Panc1 (cell line): ENCODE measurements at places on chromosomes 2 and 18. TPM values are rescaled to one million over a fixed set of nuclear protein-coding genes. Genes with fewer than 3 reads are reported as not detected.

DNA sequence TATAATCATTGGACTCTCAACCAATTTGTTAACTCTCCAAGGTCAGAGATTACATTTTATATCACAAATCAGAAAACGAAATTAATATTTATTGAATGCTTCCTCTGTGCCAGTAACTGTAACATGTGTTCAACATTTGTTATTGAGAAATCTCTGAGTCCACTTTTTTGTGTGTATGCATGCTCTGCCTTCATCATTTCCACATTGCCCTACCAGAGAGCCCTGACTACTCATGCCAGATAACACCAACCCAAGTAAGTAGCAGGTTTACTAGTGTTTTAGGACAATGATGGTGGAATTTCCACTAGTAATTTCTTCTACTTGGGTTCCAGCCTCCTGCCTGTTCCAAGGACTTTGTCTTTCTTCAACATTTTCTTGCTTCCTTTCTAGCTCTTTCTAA lies 14.2 kb upstream of the FAP start:
- no peak for DNase-seq

DNA sequence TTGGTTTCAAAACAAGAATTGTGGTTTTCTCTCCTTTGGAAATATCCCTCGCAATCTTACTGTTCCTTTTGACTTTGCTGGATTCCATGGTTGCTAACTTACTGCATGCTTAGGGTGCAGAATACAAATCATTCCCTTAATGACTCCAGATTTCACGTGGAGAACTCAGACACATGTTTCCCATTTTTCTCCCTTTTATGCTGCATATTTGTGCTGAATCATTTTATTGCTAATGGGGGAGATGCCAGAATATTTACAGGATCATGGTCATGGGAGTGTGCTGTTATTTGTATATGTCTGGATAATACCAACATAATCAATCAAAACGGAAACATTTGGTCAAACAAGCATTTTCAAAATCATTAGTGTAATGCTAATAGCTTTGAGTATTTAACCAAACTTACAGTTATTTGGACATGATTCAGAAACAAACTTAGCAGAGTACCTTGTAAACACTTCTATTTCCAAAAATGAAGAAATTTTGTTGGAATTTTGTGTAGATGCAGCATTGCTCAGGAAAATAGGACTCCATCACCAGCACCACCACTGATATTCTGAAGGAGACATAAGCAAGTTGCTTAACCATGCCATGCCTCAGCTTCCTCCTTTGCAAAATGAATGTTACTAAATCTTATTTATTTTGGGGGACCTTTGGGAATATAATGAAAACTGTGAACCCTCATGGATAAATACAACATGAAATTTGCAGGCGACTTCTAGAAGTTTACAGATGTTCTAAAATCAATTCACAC lies 122.5 kb upstream of the RND3 start:
- no peak for DNase-seq

Gene CCDC178
- not detected for total RNA-seq

GRCh38 chr2:111062417-111062816 lies 58.3 kb upstream of the BCL2L11 start:
- no peak for DNase-seq

DNA sequence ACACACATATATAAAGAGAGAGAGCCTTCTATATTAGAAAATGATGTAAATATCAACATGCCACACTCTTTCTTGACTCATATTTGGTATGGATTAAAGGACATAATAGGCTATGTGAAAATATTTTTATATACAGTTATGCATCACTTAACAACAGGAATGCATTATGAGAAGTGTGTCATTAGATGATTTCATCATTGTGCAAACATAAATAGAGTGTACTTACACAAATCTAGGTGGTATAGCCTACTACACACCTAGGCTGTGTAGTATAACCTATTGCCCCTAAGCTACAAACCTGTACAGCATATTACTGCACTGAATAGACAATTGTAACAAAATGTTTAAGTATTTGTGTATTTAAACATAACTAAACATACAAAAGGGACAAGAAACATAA lies 354.8 kb upstream of the CNTNAP5 start:
- DNase-seq: no peak

GRCh38 chr2:127115471-127116199 lies 8.7 kb upstream of the BIN1 start:
- DNase-seq: no peak

DNA sequence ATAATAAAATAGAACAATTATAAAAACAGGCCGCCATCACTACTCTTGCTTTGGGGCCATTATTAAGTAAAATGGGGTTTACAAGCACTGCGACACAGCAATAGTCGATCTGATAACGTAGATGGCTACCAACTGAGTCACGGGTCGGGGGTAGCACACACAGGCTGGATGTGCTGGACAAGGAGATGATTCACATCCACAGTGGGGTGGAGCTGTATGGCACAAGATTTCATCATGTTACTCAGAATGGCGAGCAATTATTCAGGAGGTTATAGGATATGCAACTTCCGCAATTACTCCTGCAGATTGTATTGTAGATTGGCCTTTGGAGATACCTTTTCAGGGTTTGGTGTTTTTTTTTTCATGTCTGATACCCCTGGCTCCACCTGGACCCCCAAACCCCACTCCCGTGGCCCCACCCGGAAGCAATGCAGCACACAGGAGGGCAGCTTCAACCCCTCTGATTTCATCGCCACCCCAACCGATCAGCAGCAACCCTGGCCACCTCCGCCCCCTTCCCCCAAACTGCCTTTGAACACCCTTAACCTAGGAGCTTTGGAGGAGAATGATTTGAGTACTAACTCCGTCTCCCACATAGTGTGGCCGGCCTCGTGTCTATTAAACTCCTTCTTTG lies 21.4 kb upstream of the MLPH start:
- no peak for DNase-seq
